ENCODE measurements at places on chromosomes 4 and X.

DNA sequence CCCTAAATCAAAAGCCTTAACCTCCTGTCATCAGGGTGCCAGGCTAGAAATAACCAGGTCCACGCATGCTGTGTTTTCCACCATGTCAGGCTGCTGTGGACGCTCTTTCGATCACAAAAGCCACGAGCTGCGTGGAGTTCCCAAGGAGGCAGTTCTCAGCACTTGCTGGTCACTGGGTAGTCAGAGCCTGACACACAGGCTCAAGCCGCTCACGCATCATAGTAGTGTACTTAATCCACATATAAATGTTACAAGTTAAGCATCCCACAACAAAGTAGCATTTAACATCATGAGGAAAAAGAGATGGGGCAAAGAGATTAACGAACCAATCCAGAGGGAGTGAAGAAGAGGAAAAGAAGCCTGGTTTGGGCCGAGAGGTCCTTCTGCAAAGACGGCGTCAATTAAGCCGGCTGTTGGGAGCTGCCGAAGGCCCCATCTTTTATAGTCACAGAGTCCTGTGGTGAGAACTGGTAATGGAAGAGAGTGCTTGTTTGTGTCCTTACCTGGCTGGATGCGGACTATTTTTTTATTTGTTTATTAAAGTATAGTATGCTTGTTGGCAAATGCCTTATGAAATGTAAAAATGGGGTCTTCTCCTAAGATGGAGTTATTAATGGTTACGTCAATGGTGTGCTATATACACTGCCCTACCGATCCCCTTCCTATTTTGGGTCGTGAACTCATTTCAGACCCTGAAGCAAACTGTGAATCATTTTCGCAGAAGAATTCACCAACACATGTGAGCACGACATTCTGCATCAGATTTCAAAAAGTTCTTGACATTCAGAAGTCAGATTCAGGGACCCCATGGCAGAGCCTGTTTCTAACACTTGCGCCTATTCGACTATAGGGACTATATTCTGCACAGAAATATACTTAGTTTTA is 675 bp downstream of the PRIMPOL start:
- peak; percentile 6 for DNase-seq

DNA sequence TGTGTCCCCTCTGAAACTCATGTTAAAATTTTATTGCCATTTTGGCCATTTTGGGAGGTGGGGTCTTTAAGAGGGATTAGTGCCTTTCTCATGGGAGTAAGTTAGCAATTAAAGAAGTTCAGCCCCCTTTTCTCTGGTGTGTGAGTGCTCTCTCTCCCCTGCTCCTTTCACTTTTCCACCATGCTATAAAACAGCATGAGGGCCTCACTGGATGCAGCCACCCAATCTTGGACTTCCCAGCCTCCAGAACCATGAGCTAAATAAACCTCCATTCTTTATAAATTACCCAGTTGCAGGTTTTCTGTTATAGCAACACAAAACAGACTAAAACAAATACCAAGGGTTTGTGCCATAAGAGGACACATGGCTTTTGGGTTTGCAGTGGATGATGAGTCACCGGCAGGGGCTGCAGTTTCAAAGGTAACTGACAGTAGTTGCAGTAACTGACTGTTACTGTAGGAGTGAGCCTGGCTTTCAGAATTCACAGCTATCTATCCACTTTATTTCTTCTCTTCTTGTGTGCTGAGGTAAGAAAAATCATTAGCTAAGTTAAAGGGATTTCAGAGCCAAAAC is 121.5 kb downstream of the PPEF1 start:
- DNase-seq: no peak

DNA sequence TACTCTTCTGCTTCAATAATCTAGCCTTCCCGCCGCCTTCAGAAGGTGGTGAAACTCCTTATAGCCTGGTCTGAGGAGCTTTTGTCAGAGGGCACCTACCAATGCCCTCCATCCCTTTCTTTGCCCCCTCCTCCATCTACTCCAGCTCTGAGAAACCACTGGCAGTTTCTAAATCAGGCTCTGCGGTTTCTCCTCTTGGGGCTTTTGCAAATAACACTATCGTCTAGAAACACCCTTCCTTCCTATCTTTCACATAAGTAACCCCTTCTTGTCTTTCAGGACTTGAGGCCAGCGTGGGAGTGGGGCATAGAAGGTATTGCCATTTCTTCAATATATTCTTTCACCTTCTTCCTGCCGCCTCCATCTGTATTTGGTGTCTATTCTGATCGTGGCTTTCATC is 1.2 kb upstream of the EFHC2 start:
- peak; percentile 10 for DNase-seq

DNA sequence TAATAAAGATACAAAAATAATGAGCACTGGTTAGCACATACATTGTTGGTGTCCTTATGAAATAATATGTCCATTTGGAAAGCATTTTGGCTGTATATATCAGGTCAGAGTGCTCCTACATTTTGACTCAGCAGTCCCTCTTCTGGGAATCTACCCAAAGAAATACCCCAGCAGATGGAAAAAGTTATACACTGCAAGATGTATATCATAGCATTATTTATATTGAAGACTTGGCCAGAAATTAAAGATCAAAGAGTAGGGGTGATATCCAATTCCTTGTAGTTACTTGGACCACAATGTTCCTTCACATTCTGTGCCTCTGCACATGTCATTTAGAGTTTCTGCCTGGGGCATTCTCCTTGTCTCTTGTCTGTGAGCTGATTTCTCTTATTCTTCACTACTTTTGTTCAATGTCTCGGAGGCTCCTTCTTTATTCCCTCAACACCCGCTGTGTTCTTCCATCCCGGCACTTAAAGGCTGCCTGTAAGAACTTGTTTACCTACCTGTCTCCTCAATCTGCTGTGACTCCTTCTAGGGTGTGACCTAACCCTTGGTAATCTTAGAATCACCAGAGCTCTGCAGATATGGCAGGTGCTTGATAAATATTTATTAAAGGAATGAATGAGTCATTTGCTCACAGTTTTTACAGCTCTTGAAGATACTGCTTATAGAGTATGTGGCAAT is 3.1 kb upstream of the TSPAN5 start:
- no peak for DNase-seq

DNA sequence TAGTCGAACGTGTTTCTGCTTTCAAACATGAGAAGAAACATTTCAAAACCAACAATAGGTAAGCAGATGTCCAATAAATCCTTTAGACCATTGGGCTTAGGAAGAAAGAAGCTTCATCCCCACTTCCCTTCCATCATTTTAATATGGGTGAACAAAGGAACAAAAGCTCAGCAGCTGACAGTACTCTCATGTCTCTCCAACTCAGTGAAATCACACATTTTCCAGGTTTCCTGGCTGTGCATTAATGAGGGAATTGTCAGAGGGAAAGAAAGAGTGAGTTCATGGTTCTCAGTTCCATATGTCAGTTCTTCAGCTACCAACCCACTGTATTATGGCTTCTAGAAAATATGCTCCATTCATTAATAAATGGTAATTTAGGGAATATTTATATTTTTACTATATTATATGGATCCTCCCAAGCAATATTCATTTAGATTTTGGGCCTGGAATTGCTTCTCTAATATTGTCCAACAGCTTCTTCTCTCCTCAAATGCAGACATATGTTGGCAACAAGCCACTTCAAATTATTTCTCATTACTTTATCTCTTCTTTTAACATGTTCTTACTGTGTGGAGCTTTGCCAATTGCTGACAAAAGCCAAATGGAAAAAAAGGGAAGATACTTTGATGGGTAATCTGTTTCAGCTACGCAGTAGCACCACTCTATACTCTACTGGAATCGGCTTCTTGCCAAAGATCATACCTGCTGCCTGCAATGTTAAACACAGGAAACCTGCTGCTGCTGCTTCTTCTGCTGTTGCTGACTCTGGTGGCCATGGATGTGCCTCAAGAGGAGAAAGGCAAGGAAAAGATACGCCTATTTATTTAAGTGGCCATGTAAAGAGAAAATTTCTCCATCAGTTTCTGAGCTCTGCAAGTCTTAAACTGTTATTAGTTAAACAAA is 1757.6 kb downstream of the ARAP2 start:
- DNase-seq: no peak

GRCh38 chr4:72383439-72383838 is 185.6 kb downstream of the ADAMTS3 start:
- DNase-seq: no peak

GRCh38 chrX:101677028-101677427 is 17.4 kb upstream of the ARMCX2 start:
- DNase-seq: no peak

DNA sequence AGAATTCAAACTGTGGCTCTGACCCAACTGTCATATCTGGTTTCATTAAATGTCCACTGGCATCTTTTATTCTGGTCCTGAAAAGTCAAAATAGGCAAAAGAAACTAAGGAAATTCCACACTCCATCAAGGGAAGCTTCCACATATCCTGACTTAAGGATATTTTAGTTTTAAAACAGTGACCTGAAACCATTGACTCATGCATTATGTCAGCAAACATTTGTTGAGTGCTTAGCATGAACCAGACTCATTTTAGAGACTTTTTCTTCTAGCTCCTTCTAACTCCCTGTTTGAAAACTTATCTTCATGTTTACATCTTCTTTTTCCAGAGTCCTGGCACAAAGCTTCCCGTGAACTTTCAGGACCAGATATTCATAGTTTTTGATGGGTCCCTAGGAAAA is 6.9 kb upstream of the CXCL1 start:
- no peak for DNase-seq

- DNase-seq: no peak
Measured at GRCh38 chr4:153204247-153204671, at the start of gene TRIM2. TSS of gene TRIM2 (plus strand) at chr4:153204443. CDS start at chr4:153204531, 88 bp downstream.

DNA sequence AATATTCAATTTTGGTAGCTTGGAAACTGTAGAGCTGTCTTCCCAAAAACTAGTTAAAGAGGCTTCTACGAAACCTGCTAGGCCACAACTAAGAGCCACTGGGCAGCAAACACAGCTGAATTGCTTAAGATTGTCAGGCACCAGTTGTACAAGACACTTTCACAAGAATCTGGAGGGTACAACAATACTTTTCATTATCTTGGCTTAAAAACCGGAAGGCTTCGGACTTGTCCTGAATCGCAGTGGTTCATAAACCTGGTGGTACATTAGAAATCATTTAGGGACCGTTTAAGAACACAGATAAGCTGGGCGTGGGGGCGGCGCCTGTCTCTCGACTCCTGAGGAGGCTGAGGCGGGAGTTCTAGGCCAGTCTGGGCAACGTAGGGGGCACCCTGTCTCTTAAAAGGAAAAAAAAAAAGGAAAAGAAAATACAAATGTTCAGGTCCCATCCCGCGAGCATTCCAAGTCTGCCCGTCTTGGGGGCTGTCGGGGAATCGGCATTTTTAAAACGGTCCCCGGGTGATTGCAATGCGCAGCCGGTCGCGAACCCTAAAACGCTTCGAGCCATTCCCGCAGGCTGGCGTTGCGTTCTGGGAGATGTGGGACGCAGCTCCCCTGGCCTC is 763 bp downstream of the PYURF start:
- no peak for DNase-seq

DNA sequence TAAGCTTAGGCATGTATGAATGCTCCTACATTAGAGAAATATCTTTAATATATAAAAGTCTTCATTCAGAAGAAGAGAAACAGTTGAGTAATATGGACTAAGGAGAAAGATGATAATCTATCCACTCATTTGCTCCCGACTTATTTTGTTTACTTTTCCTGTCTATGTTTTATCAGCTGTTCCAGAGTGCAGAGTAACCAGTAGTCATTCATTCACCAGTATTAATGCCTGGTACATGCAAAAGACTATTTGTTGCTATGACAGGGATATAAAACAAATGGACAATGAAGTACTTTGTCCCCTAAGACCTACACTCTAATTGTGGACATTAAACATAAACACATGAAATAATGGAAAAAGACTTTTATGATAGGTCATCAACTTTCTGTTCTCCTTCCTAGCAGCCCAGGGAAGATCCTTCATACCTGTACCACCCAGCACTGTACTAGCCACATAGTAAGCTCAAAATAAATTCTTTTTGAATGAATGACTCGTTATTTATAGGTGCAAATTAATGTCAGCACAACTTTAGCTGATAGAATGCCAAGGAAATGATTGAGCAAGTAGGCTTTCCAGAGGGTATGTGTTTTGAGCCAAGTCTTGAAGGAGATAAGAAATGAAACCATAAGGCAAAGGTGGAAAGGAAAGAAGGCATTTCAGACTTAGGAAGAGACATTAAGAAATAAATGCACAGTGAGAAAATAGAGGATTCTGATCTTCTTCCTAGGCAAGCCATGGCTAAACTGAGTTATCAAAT is 45.0 kb upstream of the IL13RA1 start:
- DNase-seq: no peak

- DNase-seq: no peak
Measured at GRCh38 chr4:174912919-174913543, 5.1 kb upstream of the ADAM29 start.

- DNase-seq: no peak
Measured at GRCh38 chr4:125390126-125390525, 75.4 kb downstream of the FAT4 start.

GRCh38 chr4:94544811-94545210 is 93.1 kb downstream of the PDLIM5 start:
- no peak for DNase-seq

DNA sequence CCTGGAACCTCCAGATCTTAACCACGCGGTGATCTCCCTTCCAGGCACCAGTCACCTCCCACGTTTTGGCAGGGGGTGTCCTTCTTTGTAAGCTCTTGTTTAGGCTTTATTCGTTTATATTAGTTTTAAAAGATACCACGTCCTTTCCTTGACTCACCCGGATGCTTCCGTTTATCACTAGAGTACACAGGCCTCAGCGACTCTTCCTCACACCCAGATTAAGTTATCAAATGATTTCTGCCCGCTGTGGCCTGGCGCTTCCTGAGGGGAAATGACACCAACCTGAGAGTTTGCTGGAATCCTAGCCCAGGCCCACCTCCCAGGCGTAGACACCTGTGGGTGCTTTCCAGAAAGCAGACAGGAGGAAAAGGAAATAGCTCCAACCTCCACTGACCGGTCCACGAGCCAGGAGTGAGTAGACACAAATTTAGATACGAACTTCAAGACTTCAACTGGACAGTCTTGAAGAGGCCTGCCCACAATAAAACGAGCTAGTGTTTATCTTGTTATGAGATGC is 756 bp upstream of the ADAMTS3 start:
- DNase-seq: no peak

DNA sequence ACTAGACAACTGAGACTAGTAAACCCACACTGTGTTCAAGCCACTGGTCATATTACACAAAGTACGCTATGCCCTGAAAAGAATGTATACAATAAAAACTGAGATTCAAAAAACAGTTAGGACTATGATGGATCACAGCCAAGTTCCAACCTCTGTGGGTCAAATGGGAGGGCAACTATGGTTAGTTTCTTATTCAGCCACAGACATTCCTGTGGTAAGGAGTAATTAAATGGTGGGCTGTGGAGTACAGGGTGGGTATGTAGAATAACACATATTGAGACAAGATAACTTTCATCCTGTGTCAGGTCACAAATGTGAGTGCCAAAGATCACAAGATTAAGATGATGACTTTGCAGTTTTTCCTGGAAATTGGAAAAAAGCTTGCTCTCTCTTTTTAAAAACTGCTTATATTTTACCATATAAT is 167.2 kb downstream of the NPNT start:
- no peak for DNase-seq

GRCh38 chr4:165031436-165032211 is at the start of gene TRIM60:
TSS of gene TRIM60 (plus strand) at chr4:165031999. CDS start at chr4:165040073, 8,074 bp downstream.
- DNase-seq: no peak

- no peak for DNase-seq
Measured at GRCh38 chr4:178322524-178323183, 880.4 kb upstream of the AGA start.
